HCEC 1CT (cell line): ENCODE measurements at places on chromosomes 4 and X.
A peak's percentile ranks its signal among the peaks of the same experiment; 100 is the strongest.

- no peak for DNase-seq
Measured at GRCh38 chr4:159273141-159273438, 170.2 kb downstream of the RAPGEF2 start.

GRCh38 chrX:13747836-13748235 lies 13.3 kb downstream of the OFD1 start:
- DNase-seq: peak; percentile 57

DNA sequence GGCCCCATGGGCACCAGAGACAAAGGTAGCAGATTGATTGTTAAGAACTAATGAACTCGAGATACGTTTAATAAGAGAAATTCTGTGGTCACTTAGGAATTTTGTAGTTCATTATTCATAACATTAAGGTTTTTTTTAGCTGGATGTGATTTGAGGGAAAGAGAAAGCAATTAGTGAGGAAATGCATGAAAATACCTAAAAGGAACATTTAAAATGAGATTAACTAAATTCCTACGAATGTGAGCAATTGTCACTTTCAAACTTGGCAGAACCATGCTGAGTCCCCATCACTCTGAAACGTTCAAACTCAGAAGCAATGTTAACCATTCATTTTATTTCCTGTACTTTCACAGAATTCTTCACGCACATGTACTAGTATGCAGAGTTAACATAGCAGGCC lies 5.9 kb downstream of the PRMT9 start:
- no peak for DNase-seq

DNA sequence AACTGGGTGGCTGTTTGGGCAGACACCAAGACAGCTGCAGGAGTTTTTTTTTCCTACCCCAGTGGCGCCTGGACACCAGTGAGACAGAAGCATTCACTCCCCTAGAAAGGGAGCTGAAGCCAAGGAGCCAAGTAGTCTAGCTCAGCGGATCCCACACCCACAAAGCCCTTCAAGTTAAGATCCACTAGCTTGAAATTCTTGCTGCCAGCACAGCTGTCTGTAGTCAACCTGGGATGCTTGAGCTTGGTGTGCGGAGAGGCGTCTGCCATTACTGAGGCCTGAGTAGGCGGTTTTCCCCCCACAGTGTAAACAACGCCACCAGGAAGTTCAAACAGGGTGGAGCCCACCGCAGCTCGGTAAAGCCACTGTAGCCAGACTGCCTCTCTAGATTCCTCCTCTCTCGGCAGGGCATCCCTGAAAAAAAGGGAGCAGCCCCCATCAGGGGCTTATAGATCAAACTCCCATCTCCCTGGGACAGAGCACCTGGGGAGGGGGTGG lies 171.4 kb downstream of the ARHGEF9 start:
- DNase-seq: no peak

DNA sequence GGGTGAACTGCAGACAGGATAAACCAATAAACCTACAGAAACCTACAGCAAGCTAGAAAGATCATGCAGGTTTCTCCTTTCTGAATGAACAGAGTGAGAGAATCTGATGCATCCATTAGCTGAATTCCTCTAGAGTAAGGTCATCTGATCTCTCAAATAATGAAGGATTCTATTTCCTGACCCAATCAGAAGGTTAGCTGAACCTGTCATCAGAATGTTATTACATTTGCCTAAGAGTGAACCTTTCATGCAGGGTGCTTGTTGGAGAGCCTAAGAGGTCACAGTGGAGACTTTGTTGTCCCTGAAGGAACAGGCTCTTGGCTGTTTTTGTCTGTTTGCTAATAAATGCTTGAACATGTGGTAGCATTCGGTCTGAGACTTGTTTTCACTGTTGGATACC lies 24.0 kb downstream of the MEPE start:
- no peak for DNase-seq
